ENCODE measurements at places on chromosomes 2 and 18.
A peak's percentile ranks its signal among the peaks of the same experiment; 100 is the strongest.

DNA sequence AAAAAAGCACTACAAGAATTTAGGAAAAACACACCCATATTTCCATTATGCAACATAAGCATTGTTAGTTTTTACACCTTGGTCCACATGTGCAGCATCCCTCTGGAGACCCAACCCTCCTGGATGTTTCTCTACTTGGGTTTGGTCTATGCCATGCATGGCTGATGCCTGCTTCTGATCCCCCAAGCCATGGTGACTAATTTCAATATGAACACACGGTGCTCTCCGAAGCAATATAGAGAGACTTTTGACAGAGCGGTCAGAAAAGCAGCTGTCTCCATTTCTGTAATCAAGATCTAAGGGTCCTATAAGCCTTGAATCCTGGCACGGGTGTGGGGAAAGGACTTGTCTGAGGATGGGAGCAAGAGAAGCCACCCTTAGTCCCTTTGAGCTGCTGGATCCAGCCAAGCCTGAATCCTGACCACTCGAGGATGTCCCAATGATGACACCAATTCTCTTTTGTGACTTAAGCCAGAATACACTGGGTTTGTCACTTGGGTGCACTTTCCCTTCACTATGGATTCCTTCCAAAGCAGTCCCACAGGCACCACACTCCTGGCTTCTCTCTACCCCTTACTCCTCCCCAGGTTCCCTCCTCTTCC lies 91.5 kb downstream of the ACTR2 start:
- no peak for DNase-seq

DNA sequence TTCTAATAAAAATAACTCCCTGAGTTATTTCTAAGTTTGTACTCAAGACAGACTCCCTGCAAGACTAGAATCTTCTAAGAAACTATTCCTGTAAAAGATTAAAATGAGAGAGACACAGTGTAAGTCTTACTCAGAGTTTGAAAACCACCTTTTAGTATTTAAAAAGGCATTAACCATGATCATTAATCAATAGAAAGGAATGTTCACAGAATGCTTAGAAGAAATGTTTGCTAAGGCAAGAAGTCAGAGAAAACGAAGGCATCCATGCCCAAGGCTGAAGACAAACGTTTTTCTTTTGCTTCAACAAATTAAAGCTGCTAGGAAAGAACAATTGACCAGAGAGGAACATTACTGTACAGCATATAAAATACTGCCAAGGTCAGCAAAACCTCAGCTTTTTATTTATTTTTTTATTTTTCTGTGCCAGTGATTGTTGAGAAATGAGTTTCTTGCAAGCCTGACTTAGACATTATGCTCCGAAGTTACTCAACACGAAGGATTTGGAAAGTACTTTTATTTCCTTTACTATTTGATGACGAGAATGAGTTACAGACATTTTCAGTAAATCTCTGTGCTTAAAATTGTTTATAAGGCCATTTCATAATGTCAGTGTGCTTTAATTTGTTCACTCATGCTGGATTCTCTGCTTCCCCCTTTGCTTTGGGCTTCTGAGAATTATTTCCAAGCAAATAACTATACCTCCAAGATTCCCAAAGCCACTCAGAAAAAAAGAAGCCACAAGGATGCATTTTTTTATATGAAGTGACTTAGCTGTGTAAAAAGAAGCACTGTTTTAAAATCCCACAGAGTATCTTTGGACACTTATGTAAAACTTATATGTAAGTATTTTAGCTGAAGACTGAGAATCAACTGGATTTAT lies 20.5 kb downstream of the RND3 start:
- DNase-seq, result no peak

DNA sequence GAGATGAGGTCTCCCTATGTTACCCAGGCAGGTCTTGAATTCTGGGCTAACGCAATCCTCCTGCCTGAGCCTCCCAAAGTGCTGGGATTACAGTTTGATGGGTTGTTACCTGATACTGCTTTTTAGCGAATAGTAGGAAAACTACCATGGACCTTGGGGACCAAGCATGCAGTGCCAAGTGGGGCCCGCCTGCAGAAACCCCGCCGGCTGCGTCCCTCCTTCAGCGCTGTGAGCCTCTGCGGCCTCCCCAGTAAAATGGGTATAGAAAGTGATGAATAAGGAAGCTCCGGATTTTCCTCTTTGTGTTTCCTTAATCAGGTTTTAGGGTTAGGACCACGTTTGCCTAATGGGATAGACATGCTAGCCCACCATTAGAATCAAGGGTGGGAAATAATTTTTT lies 30.4 kb downstream of the RAMP1 start:
- no peak for DNase-seq

DNA sequence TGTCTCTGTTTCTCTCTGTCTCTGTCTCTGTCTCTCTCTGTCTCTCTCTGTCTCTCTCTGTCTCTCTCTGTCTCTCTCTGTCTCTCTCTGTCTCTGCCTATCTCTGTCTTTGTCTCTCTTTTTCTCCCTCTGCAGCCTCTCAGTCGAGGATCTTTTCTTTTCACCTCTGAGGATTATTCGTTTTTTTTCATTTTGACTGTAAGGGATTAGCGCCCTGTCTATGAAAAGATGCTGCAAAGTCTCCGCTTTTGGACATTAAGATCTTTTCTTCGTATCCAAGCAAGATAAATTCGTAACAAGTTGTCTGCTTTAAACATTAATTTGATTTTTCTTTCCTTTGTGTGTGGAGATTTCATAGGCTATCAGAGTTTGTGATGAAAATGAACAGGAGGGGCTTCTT lies 191.2 kb upstream of the TPO start:
- DNase-seq, result no peak

GRCh38 chr2:61326423-61326822 lies 144.5 kb downstream of the USP34 start:
- DNase-seq, result no peak

DNA sequence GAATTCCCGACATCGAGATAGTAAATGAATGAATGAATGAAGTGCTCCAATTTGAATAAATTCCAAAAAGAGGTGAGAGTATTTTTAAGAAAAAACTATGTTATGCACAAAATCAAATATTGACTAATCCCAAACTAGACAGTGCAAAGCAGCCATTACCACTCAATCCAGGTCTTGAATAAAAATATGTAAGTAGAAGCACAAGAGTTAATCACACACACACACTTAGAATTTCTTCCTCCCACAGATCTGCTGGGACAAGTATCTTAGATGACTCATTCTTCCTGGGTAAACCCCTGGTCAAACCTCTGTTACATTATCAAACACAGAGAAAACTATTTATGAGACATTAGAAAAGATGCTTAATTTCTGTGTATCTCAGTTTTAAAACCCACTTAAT lies 102.0 kb downstream of the PLA2R1 start:
- no peak for DNase-seq

DNA sequence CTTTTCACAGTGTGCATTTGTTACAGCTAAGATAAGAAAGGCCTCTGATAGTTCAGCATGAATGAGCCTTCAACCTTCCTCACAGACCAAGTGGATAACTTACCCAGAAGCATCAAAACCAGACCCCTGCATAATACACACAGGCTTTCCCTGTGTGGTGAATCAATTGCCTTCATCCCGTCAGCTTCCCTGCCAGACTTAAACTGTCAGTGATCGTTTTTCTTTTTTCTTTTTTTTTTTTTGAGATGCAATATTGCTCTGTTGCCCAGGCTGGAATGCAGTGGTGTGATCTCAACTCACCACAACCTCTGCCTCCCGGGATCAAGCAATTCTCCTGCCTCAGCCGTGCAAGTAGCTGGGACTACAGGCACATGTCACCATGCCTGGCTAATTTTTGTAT lies 20.5 kb upstream of the SLC35F5 start:
- DNase-seq, result no peak

DNA sequence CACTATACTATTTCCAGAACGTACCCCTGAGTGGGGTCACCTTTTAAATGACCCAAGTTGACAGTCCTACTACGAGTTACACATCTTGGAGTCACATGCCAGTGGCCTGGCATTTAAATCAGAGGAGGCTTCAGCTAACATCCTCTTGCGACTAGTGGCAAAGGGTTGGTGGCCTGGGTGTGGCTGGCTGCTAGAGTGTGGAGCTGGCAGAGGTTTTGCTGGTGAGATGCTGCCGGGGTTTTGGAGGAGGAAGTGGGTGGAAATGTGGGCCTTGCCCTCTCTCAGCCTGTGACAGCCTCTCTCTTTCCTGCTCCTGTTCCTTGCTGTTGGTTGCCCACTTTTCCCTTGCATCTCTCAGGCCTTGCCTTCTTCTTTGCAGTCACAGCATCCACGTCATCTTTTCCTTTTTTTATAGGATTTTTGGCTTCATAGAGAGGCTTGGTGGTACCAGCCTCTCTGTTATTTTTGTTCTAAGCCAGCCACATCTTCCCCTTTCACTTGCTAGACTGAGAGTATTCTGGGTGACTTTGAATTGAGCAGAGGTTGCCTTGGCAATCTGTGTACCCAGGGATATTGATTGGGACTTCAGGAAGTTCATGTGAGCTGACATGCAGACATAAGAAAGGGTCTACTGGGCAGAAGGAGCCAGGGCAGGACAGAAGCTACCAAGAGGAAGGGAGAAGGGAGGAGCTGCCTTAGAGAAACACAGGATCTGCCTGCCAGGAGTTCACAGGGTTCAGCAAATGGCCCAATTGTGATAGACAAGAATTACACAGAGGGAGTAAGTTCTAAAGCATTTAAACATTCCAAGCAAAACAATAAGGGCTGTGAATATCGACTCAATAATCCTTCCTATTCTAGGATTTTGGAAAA lies 55.4 kb downstream of the CDC42EP3 start:
- peak; percentile 47 for DNase-seq

- no peak for DNase-seq
These were observed 44.0 kb downstream of the STEAP3 start for GRCh38 chr2:119267604-119268003.

DNA sequence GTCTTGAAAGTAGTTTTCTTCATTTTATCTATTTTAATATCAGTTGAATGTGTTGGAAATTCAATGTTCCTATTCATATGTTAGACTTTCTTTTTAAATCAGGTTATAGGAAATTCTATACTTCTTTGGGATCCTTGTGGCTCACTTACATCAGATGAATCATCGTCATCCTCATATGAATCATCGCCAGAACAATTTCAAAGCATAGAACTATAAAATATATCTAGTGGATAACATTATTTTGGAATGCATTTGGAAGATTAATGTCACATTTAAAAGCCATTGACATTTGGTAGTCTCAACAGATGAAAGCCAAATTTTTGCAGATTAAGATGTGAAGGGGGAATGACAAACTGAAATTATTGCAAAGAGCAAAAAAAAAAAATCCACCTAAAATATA lies 94.1 kb downstream of the FAM161A start:
- DNase-seq, result no peak

GRCh38 chr2:148952621-148953020 lies 77.6 kb downstream of the KIF5C start:
- DNase-seq, result no peak

DNA sequence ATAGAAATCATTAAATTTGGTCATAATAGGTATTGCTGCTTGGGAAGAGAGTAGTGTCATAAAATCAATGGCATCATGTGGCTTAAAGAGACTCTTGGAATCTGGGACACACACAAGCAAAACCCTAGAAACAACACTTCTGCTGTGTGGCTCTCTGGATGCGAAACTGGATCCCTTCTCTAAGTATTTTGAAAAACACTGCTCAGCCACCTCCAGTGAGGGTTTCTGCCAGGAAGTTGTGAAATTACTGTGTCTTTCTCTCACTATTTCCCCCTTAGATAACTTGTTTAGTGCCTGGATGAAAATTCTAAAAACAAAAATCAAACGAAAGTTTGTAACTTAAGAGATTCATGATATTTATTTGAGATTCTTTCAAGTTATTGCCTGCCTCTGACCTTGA lies 163.8 kb downstream of the RHBDD1 start:
- no peak for DNase-seq

DNA sequence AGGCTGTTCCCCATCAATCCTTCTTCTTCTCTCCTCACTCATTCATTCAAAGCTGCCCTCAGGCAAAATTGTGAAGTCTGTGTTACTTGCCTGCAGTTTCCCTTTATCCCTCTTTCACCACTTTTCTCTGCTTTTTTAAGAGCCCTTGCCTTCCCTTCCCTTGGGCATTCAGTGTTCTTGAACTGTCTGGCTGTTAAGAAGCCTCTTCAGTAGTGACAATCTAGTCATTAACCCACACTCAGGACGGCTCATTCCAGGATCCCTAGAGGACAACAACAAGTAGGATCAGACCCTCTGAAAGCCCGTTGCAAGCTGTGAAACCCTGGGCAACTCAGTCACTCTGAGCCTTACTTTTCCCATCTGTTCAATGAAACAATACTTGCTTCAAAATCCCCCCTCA lies 615.7 kb downstream of the EPHA4 start:
- DNase-seq, result no peak
